HT1080 (cell line): ENCODE measurements at places on chromosomes 2 and 18.

GRCh38 chr2:179435000-179435399, 170.4 kb upstream of the SESTD1 start:
- no peak for DNase-seq

GRCh38 chr2:158715357-158715756, 79.8 kb upstream of the DAPL1 start:
- no peak for DNase-seq

DNA sequence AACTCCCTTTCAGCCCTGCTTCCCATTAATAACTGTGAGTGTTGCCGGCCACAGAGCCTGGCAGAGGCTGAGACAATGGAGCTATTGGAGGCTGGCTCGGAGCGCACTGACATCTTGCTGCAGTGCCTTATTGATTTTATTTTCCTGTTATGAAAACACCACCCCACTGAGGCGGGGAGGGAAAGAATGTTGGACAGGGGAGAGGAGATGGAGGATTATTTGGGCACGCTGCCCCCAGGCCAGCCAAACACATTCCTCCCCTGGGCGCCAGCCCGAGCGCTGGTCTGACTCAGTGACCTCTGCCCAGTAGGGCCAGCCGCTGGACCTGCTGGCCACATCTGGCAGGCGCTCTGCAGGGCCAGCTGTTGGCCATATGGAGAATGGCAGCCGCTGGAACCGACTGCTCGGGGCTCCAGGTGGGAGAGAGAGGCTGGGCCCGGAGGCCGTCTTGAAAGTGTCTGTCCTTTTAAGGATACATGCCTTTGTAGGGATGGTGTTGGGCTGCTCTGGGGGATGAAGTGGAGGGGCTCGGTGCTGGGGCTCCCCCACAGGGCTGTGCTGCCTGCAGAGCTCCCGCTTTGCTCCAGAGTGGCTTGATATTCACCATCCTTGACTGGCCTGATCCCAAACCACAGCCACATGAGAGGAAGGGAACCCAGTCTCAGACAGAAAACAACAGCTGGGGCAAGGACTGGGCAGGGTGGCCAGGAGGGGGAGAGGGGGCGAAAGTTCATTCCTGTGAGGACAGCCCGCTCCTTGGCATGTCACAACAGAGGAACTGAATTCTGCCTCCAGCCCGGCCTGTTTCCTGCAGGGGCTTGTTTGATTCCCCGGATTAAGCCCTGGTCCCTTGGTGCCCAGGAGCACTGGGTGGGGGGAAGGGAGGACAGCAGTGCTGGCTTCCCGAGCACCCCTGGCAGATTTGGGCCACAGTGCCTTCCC, 179.0 kb downstream of the KLHL29 start:
- DNase-seq: no peak

GRCh38 chr2:30026091-30027055, 105.0 kb upstream of the ALK start:
- peak; percentile 57 for DNase-seq

DNA sequence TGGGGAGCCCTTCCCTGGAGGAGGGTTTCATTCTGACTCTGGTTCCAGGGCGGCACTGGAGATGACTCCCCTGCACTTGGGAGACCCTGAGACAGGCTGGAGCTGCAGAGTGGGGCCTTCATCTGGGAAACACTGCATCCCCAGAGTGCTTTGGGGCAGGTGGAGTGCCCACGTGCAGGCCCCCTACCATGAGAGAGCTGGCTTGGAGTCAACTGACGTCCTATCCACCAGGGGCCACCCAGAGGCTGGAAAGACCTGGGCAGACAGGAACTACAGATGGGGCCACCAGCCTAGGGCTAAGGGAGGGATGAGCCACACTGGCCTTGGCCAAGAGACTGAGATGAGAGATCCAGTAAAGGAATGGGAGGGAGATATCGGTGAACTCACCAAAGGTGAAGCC, 153.8 kb downstream of the ASB1 start:
- no peak for DNase-seq

DNA sequence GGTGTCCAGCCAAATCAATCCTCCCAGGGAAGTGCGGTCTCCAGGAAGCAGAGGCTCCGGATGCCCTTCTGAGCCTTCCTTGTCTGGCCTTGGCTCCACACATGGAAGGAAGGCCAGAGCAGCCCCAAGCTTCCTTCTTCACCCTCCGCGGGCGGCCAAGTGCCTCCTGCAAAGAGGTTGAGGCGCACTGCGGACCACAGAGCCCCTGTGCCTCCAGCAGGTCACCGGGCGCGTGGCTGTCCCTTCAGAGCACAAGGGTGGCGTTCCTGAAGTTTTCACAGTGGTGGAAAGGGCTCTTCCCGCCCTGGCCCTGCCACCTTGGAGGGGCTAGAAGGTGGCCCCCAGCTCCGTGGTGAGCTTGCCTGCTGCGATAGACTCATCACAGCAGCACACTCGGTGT, 175.9 kb upstream of the RAB12 start:
- no peak for DNase-seq

DNA sequence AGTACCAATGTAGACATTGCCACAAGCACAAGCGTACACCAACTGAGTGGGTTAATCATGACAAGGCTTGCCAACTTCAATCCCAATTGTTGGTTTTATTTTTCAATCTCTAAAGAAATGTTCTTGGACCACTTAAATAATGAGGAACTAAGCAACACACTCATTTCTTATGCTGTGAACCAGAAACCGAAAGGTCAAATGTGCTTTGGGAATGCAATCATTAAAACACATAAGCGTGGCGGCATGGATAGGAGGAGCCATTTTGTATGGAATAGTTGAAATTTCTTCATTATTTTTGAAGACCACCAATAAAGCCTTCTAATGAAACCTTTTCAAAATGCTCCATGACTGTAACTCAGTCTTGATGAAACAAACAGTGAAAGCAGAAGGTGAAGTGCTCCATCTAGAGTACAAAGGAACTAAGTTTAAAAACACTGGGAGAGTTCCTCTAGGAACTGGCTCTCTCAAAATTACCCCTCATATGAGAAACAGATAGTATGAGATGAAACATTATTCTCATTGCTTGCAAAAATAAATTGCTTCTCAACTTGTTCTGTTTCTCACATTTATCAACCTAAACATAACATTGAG, 113.2 kb upstream of the CHST9 start:
- no peak for DNase-seq

GRCh38 chr18:35466334-35466733, 31.4 kb downstream of the INO80C start:
- no peak for DNase-seq

GRCh38 chr18:44679914-44680272, 795 bp upstream of the SETBP1 start:
- DNase-seq: peak; percentile 20

- no peak for DNase-seq
Measured at GRCh38 chr2:75102011-75102410, 97.3 kb downstream of the TACR1 start.

- DNase-seq: no peak
Measured at GRCh38 chr2:176443946-176444345, 174.7 kb downstream of the MTX2 start.

- no peak for DNase-seq
Measured at GRCh38 chr2:60226191-60226590, 327.3 kb downstream of the BCL11A start.

DNA sequence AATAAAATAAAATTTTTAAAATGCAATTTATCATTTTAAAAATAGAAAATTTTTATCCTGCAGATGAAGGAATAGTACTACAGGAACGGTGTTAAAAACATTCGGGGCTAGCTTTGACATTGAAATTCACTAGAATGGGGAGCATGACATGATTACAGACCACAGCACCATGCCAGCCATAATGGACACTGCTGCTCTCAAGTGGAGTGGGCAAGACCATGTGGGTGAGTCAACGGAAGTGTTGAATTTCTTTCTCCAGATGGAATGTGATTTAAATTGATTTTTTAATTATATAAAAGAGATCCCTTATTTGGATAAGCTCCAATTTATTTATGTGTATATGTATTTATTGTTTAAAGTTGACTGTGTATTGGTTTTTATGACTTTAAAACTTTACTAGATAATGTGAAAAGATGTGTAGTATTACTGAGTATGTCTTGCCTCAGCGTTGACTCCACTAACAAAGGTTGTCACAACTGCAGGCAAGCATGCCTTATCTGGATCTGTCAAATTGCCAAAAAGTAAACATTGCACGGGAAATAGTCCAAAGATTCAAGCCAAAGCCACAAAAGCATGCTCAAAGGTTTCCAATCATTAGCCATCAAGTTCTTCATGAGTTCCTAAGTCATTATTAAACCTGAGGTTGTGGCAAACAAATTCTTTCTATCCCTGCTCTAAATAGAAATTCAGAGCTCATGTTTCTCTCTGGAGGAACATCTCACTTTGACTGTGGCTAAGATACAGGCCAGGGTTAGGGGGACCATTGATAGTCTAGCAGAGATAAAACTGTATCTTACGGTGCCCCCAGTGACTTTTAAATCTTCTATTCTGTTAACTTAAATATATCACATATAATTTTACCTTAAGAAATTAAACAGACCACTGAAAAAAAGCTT, 536.9 kb downstream of the TMX3 start:
- peak; percentile 81 for DNase-seq

DNA sequence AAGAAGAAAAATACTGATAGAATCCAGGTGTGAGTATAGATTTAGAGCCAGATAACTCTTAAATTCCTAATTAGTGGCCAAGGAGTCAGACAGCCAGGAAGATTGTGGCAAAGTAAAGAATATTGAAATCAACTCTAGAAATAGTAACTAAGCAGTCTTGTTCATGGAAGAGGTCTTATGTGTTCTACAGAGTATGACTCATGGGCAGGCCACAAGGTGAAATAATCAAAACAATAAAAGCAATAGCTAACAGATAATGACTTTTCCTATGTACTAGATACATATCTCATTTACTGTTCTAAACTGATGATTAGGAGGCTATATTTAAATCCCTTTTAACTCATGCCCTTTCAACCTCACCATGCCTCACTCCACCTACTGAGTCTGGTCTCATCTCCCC, 227.4 kb upstream of the COL3A1 start:
- DNase-seq: peak; percentile 1

DNA sequence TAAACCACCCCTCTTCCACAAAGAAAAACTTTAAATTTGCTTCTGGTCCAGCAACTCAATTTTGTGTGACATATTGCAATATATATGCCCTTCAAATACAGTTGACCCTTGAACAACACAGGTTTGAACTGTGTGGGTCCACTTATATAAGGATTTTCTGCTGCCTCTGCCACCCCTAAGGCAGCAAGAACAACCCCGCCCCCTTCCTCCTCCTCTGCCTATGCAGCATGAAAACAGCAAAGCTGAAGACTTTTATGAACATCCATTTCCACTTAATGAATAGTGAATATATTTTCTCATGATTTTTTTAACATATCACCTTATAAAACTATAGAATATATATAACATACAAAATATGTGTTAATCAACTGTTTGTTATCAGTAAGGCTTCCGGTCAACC, 58.3 kb downstream of the EML4 start:
- no peak for DNase-seq

GRCh38 chr2:177335917-177336450, 56.6 kb upstream of the AGPS start:
- no peak for DNase-seq

GRCh38 chr2:68645523-68645922, 2.1 kb downstream of the PROKR1 start:
- no peak for DNase-seq

GRCh38 chr18:69402533-69402989, 1.9 kb downstream of the DOK6 start:
- DNase-seq: no peak

GRCh38 chr2:6496376-6496775, 369.3 kb downstream of the CMPK2 start:
- no peak for DNase-seq

DNA sequence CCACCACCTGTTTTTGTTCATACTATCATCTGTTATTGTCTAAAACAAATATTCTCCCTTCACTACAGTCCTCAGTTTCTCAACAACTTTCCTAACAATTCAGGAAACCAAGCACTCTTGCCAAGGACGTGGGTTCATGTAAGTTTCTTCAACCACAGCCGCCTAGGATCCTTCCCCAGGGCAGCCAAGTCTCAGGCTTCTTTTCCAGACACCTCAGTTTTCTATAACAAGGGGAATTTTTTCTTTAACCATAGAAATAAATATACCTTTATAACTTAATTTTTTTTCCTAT, 39.4 kb upstream of the AGPS start:
- DNase-seq: no peak

GRCh38 chr2:231288590-231288989, 90.2 kb downstream of the ARMC9 start:
- DNase-seq: no peak

DNA sequence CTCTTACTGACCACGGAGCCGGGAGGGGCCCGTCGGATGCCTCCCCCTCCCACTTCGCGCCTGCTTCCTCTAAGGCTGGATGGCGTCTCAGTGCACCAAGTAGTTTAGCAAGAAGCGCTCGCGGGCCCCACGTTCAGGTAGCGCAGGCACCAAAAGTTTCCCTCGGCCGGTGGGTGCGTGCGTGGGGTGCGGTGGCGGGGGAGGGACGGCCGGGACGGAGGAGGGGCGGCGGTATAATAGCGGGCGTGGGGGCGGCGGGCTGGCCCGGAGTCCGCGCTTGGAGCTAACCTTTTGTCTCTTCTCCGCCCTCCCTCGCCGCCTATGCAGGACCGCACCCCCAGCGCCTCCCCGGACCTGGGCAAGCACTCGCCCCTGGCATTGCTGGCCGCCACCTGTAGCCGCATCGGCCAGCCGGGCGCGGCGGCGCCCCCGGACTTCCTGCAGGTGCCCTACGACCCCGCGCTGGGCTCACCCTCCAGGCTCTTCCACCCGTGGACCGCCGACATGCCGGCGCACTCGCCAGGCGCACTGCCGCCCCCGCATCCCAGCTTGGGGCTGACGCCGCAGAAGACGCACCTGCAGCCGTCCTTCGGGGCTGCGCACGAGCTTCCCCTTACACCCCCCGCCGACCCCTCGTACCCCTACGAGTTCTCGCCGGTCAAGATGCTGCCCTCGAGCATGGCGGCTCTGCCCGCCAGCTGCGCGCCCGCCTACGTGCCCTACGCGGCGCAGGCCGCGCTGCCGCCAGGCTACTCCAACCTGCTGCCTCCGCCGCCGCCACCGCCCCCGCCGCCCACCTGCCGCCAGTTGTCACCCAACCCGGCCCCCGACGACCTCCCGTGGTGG, 1.0 kb downstream of the SP5 start:
- DNase-seq: no peak

DNA sequence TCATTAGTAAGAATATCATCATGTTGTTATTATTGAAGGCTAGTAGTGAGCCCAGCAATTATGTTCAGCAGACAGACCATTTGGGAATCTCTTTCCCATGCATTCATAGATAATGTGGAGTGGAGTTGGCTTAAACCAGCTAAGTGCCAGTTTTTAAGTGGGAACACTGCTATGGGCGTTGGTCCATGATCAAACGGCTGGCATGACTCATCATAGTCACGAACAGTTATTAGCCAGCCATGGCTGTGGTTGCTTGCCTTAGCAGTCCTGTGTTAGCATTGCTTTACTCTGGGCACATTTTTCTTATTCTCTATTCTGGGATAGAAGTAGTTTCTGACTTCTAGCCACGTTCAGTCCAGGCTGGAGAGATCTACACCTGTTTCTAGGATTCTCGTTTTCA, 17.7 kb downstream of the EIF4E2 start:
- DNase-seq: peak; percentile 79

GRCh38 chr2:25819597-25820039, 58.7 kb downstream of the ASXL2 start:
- no peak for DNase-seq

- no peak for DNase-seq
Measured at GRCh38 chr18:57804557-57804956, 1.4 kb upstream of the ATP8B1 start.
